ENCODE measurements at places on chromosomes 1 and 21.

- DNase-seq: no peak
Observed at GRCh38 chr1:115710859-115711624, 57.5 kb downstream of the CASQ2 start.

DNA sequence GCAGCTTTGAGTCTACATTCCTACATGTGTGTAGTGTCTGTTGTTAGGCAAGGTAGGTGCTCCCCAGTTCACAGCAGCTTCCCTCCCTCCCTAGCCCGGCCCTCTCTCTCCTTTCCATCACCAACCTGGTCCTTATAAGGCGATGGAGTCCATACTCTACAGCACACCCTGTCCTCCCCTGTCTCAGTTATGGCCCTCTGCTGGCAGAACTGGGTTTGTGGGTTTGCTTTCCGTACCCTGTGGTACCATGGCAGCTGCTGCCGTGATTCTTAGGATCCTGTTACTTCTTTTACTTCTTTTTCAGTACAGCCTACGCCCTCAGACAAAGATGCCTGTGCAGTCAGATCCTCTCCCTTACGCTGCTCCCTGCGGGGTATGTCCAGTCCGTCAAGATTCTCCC, 31.7 kb downstream of the AK5 start:
- no peak for DNase-seq

- no peak for DNase-seq
Observed at GRCh38 chr1:85153149-85153891, 47.5 kb downstream of the SYDE2 start.

DNA sequence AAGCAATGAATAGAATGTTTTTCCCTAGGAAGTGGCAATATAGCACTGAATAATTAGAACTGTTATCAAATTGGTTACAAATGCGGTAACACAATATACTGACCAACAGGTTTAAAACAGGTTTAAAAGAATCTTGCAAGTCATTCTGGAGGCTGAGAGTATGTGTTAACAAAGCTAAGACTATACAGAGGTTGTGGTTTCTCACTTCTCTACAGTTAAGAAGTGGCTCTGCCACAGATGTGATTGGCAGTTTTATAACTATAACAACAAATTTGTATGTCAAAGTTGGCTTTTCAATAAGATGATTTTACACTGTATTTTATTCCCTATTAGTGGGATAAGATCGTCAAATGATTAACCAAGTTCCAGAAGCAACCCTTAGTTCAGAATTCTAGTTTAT, 7.1 kb downstream of the ANGEL2 start:
- no peak for DNase-seq

- DNase-seq: no peak
Observed at GRCh38 chr1:64745986-64746940, 1.4 kb downstream of the RAVER2 start.

- DNase-seq: no peak
Observed at GRCh38 chr21:42427809-42428419, 24.2 kb downstream of the UBASH3A start.

- no peak for DNase-seq
Observed at GRCh38 chr1:164360265-164360664, 198.7 kb upstream of the PBX1 start.

GRCh38 chr1:245751116-245751515, 596.3 kb downstream of the KIF26B start:
- DNase-seq: no peak

Measured in stimulated activated CD4-positive, alpha-beta T cell treated with anti-CD3 and anti-CD28 coated beads, Interleukin-1b, Interleukin-23, amount 100 ng/mL, for 24 hours (primary cell).